Aorta (tissue), 5 donors: ENCODE measurements at places on chromosomes 5 and 9. TPM values are rescaled to one million over a fixed set of nuclear protein-coding genes. Genes with fewer than 3 reads are reported as not detected.

DNA sequence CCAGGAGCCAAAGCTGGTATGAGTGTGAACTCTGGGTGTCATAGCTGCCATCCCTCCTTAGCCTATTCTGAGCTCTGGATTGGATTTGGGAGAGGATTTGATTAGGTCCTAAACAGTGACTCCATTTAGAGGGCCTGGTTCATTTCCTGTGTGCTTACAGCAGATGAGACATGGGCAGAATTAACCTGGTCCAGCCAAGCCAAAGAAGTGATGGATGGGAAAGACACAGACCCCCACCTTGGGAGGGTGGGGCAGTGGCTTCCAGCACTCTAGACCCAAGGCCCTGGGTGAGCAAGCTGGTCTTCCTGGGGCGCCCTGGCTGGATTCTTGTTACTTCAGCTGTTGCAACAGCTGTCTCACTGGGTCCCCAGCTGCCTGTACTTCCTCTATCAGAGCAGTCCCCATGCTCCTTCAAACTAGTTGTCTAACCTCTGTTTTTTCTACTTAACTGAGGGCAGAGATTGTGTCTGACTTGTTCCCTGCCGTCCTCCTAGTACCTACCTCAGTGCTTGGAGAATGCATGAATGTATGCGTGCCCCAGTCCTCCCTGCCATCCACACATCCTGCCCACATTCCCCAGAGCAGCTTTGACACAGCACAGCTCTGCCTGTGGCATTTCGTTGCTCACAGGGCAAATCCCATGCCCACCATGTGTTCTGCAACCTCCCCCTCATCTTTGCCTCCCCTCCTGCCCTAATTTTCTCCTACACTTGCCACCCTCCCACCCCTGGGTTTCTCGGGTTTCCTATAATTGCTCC, 115.9 kb downstream of the RGS3 start:
- H3K4me3 ChIP-seq = no peak overlapping the region
- H3K27ac ChIP-seq = peak overlapping the region; percentile 84
- H3K36me3 ChIP-seq = no peaks in the 10 kb centered on the region
- H3K27me3 ChIP-seq = no peaks in the 10 kb centered on the region
- DNase-seq = no peak

DNA sequence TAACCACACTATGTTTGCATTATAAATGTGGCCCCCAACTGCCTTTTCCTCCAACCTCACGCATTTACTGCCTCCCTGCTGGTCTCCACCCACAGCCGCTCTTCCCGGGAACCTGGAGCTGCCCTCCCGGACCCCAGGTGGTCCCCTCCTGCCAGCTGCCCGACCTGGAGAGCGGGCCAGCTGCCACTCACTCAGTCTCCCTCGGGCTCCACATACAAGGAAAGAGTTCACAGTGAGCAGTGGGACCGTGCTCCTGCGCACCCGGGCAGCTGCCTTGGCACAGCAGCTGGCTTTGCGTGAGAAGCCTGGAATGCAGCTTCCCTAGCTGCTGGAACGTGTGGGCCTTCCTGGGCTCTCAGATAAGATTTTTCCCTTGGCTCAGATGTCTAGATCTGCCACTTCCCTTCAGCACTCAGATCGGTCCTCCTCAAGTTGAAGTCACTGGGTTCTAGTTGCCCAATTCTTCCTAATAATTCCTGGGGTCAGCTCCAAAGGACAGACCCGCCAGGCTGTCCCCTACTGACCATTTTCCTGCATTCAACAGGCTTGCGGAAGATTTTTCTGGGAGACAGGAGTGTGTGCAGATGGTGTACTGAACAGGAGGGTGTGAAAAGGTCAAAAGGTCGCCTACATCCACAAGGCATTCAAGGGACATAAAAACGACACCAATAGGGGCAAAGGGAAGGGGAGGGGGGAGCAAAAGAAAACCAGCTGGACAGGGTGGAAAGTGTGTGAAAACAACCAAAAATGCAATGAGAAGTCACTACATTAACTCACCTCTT, 69.1 kb downstream of the MYO10 start:
- H3K4me3 ChIP-seq = no peak overlapping the region
- no peaks in the 10 kb centered on the region for H3K36me3 ChIP-seq
- DNase-seq = peak; percentile 63
- H3K27ac ChIP-seq = peak overlapping the region; percentile 11

DNA sequence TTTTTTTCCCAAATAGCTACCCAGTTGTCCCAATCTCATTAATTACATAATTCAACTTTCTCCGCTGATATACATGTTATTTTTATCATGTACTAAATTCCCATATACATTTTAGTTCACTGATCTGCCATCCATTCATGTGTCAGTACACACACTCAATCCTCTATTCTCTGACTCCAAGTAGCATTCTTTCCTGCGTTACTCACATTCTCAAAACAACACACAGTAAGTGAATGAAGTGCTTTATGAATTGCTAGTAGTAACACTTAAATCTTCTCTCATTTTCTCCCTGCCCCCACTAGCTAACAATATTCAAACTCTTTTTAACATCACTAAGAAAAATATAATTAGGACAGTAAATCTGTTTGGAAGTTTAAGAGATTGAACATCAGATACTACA, 8.9 kb downstream of the ZNF366 start:
- H3K36me3 ChIP-seq = no peaks in the 10 kb centered on the region
- no peak overlapping the region for H3K27ac ChIP-seq
- H3K4me1 ChIP-seq = no peaks in the 10 kb centered on the region
- H3K27me3 ChIP-seq = no peaks in the 10 kb centered on the region
- no peak overlapping the region for H3K4me3 ChIP-seq

DNA sequence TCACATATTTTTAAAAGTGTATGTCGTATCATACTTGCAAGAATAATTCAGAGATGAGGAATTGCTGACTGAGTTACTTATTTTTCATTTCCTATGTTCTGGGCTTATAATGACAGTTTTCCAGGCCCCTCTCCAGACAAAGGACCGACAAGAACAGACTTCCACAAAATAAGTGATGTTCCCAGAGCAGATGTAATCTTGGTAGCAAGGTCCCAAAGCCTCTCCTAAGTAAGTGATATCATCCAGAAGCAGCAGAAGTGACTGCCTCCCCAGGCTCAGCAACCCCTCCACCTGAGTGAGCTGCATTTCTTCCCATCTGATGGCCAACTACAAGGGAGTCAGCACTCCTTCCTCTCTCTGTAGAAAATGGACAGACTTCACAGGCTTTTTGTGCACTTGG, 57.1 kb downstream of the SEMA6A start:
- no peaks in the 10 kb centered on the region for H3K36me3 ChIP-seq
- no peak overlapping the region for H3K4me3 ChIP-seq
- no peak overlapping the region for H3K27ac ChIP-seq

Gene HTR1A
- total RNA-seq = not detected

Gene PTPRD
- total RNA-seq = 92.0 TPM

Gene CCDC192
- total RNA-seq = not detected

Gene CRAT
- total RNA-seq = 42.0 TPM

DNA sequence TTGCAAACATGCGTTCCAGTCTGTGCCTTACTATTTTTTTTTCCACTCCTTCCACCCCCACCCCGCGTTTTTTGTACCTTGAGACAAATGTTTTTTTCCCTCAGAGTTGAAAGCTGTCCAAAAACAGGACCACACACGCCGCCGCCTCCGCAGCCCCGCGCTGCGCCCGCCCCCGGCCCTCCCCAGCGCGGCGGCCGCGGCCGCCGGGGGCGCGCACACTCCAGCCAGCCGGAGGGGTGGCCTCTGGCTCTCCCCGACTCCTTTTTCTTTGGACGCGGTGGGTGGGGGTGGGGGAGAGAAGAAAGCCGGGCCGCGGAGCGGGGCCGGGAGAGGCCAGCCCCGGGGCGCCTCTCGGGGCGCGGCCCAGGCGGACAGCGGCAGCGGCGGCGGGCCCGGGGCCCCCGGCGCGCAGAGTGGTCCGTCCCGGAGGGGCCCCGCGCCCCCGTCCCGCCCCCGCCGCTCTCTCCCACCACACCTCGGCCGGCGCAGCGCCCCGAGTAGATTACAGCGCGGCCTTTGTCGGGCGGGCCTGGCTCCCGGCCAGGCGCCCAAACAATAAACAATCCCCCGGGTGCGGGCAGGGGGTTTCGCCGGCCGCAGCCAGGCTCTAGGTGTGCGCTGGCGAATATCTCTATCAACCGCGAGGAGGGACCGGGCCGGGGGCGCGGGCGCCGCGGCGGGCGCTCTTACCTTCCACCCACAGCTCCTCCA, 10.9 kb downstream of the PTCH1 start:
- peak; percentile 56 for DNase-seq
- H3K4me3 ChIP-seq = peak overlapping the region; percentile 46
- no peaks in the 10 kb centered on the region for H3K36me3 ChIP-seq
- H3K27ac ChIP-seq = peak overlapping the region; percentile 52

- no peaks in the 10 kb centered on the region for H3K36me3 ChIP-seq
- DNase-seq = no peak
- no peak overlapping the region for H3K27ac ChIP-seq
- no peaks in the 10 kb centered on the region for H3K4me1 ChIP-seq
- H3K4me3 ChIP-seq = no peak overlapping the region
- no peaks in the 10 kb centered on the region for H3K27me3 ChIP-seq
Observed at GRCh38 chr9:90883661-90884060, 82.0 kb downstream of the SYK start.

Gene SCAMP1
- total RNA-seq = 40.9 TPM

Gene PCDHAC2
- 1.9 TPM for total RNA-seq

Gene PCDHB6
- total RNA-seq = 1.9 TPM

DNA sequence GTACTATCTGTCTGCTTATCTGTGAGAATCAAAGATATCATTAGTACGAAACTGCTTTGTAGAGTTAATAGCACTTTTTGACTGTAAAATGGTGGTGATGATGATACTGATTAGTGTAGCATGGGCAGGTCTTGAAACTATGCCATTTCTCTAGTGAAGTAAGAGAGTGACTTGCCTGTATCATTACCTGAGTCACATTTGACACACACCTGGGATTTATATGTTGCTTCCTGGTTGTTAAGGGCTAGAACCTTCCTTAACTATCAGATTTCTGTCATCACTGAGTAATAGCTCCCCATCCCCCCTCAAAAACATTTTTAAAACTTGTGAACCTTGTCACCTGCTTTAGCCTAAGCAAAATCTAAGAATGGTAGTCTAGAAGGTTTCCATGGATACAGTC, 135.6 kb upstream of the RORB start:
- no peaks in the 10 kb centered on the region for H3K27me3 ChIP-seq
- no peak for DNase-seq
- no peak overlapping the region for H3K27ac ChIP-seq
